ENCODE measurements at places on chromosomes 12 and 14. TPM values are rescaled to one million over a fixed set of nuclear protein-coding genes. Genes with fewer than 3 reads are reported as not detected.

DNA sequence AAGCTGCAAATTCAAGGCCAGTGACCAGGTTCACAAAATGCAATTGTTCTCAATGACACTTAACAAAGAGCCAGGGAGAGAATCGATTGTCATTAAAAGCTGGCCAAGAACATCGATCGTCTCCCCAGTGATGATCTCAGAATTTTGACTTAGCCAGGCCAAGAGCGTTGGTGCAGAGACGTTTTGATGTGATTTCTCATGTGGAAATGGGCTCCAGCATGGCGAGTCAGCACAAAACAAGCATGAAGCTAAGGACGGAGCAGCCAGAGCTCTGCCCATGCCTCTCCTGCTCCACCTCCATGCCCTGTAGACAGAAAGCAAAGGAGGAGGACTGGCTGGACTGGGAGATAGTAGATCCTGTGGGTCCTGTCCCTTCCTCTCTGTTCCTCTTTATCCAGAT, 270.8 kb downstream of the FOXN3 start:
- no peak for DNase-seq

DNA sequence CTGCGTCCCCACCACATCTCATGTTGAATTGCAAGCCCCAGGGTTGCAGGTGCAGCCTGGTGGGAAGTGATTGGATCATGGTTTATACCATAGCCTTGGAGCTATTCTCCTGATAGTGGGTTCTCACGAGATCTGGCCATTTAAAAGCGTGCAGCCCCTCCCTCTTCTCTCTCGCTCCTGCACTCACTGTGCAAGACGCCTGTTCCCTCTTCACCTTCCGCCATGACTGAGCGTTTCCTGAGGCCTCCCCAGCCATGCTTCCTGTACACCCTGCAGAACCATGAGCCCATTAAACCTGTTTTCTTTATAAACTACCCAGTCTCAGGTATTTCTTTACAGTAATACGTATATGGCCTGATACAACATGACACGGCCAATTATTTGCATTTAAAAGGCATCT, 146.6 kb downstream of the RIMBP2 start:
- no peak for DNase-seq

DNA sequence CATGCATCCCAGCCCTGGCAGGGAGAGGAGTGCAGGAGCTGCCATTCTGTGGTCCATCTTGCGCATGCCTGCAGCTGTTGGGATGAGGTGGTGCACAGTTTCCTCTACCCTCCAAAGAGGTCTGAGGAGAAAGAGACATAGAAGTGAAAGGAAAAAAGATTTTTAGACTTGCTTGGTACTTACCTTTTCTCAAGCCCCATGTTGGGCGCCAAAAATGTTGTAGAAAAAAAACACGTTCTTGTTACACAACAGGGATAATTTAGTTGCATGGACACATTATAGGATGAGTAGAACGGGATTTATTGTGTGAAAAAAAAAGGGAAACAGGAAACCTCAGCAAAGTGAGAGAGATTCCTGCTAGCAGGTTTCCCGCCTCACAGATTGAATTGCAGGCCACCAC, 244.4 kb upstream of the GARIN2 start:
- DNase-seq, result no peak

- no peak for DNase-seq
Observed at GRCh38 chr12:5512601-5512970, 80.7 kb downstream of the NTF3 start.

GRCh38 chr12:115583591-115583990, 693.9 kb downstream of the MED13L start:
- DNase-seq, result no peak

- no peak for DNase-seq
Observed at GRCh38 chr14:23695664-23695999, 59.5 kb downstream of the DHRS2 start.

DNA sequence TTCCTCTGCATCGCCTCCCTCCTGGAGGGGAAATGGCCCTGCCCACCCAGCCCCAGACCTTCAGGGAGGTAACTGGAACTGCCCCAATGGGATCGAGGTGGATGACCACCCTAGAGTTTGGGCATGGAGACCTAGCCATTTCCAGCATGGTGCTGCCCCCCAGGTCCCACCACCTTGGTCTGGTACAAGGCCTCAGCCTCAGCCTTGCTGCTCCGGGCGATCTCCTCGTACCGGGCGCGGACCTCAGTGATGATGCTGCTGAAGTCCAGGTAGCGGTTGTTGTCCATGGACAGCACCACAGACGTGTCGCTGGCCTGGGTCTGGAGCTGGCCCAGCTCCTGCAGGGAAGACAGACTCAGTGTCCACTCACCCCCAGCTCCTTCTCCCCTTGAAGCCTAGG, 4.4 kb downstream of the KRT78 start:
- no peak for DNase-seq

DNA sequence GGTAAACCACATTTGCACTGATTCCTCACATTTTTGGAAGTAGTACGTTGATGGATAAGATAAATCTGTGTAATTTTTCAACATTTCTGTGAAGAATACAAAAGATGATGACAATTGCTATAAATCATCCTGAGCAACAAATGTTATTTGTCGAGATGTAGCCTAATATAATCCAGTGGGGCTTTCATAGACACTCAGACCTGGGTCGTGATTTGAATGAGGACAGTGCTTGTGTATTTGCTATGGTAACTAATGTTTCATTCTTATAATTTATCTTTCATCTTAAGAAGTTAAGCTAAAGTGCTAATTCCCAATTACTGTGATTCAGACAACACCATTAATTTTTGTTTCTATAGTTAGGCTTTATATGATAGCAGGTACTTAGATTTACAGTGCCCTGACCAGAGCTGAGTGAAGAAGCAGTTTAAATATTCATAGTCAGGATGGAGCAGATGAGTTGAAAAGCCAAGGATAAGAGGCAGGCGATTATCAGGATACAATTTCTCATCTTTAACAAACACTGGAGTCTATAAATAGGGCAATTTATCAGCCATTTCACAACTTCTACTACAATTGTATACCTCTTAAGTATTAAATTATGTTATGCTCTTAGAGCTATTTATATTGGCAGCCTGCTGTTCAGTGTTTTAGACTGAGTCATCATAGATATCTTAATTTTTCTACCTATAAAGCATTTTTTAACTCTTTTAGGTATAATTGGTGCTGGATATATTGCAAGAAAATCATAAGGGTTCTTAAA, 359.9 kb downstream of the TRHDE start:
- DNase-seq, result no peak

DNA sequence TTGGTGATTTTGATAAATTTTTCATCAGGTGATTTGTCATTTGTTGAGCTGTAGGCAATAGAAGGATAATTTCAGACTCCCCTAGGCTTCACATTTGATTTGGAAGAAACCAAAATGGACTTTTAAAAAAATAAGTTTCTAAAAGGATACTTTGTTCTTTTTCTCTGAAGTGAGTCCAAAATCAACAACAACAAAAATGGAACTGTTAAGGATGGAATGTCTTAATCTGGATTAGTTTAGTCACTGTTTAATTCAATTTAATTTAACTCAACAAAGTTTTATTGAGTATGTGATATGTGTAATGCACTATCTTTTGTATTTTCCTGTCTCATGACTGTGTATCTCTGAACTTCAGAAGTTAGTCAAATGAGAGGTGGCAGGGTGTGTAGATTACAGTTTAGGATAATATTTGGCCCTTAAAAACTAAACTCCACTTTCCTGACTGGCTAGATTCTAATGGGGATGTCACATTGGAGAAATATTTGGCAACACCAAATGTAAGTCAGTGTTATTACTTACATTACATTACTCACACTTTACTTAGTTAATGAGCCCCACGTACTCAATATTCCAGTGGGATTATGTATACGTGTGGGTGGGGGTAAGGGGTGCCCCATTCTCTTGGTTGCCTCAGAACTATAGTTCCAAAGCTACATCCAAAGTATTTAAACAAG, 209.7 kb downstream of the BCAT1 start:
- DNase-seq, result no peak

DNA sequence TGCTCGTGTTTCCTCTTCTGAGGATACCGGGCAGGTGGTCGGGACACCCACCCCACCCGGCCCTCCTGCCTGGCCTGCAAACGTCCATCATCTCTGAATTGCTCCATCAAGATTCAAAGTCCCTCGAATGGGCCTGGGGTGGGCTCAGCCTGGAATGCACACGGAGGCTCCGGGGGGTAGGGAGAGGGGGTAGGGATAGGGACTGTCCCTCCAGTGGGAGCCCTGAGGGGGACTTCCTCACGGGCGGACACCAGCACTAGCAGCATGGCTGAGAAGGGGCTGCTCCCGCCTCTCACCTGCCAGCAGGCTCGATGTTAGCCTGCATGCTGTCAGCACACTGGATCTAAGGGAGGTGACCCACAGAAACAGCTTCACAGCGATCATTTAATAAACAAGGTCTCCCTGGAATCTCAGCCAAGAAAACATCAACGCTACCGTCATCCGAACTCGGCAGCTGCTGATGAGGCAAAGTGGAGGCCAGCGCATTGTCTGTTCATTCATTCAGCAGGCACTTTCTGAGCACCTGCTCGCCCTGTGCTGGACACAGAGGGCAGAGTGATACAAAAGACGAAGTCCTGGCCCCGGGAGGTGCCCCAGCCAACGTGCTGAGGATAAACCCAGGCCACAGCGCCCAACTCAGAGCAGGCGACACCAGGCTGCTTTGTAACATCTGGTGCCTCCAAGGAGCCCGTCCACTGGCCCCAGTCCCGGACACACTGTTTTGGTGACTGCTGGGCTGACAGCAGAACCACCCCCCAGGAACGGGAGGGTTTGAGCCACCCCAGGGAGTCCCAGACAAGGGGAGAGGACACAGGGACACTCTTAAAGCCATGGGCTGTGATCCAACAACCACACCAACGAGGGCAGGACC, 6.3 kb downstream of the TMEM179 start:
- DNase-seq, result no peak

- DNase-seq, result no peak
Observed at GRCh38 chr14:104138098-104138717, at the start of gene KIF26A. TSS of gene KIF26A (plus strand) at chr14:104138587. CDS start at chr14:104138723, 136 bp downstream.

DNA sequence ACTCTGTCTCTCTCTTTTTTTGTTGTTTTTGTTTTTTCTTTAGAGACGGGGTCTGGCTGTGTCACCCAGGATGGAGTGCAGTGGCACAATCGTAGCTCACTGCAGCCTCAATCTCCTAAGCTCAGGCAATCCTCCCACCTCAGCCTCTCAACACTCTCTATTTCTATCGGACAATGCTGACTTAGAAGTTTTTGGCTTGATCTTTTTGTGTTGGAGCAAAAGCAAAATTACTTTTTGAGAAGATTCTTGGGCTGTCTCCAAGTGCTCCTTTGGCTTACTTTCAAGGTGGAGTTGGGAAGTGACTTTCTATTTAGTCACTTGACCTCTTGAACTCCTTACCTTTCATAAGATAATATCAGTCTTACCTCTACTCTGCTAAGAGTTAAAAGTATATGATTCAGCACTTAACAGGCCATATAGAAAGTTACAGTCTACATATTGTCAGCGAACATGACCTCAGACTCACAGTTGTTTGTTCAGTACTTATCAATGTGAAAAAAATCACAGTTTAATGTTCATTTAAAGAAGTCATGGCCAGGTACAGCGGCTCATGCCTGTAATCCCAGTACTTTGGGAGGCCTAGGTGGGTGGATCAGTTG, 15.4 kb upstream of the MIA2 start:
- no peak for DNase-seq

DNA sequence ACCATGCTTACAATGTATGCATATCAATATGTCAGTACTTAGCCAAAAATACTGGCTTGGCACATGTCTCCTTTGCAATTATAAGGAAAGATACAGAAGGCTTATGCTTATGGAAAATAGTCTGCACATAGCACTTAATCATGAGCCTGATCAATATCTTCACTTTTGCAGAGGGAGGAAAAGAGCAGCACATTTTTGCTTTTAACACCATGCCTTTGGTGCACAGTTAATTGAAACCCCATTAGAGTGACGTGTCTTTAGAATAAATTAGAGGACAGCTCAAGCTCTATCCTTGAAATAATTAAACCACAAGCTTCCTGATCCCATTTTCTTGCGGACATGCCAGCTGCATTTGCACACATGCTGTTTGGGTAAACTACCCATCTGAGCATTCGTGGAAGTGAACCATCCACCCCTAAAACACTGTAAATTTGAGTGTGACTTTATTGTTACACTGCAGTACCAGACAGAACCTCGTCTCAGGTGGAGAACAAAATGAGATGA, 839.9 kb upstream of the MGAT4C start:
- no peak for DNase-seq

- no peak for DNase-seq
Observed at GRCh38 chr12:103677341-103677740, 90.3 kb downstream of the STAB2 start.

DNA sequence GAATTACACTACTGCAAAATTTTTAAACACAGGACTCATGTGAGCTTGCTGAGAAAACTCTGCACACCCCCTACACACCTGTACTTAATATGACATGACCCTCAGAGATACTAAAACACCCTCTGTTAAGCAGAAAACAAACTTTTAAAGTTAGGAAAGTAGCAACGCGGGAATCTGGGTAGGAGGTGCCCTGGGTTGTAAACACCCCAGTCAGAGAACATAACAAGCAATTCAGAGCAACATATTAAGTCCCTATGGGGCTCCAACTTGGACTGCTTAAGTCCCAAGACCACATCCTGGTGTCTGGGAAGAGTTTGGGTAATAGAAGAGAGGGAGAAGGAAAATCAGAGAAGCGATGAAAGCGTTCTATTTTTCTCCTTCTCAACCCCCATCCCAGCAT, 1.2 kb downstream of the ATF7 start:
- DNase-seq, result peak; percentile 64

GRCh38 chr14:21780429-21781084, 106.9 kb upstream of the OR4E1 start:
- DNase-seq, result no peak

DNA sequence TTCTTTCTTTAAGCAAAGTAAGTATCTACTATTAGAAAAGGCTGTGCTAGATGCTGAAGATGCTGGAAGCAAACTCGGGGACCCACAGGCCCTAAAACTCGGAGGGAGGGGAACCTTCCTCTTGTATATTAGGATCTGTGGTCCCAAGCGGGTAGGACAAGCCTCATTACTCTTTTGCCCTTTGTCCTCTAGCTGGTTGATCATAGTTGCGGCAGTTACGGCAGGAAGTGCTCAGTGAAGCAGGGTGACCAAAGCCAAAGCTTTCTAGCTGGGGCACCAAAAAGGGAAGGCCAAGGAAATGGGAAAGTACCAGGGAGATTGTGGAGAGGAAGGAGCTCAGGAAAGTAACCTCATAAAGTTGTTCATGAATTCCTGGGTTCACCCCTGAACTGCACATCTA, 76.3 kb downstream of the SCFD1 start:
- no peak for DNase-seq

GRCh38 chr12:532908-533565, 73.3 kb downstream of the B4GALNT3 start:
- no peak for DNase-seq

DNA sequence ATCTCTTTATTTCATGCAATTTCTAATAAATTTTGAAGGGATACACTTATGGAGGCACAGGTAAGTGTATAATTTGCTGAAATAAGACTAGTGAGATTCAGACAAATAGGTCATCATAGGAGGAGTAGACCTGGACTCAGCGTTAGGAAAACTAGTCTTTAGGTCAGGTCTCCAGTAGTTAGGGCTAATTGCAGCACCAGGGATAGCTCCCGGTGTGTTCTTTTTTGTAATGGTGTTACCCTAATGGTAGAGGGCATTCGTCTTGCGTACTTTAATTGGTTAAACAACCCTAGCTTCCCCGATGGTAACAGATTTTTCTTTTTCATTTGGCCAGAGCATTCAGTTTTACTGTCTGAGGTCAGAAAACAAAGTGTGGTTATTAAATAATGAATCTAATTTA, 64.9 kb downstream of the ARID2 start:
- no peak for DNase-seq

DBX2 gene
- not detected for total RNA-seq

SLCO1A2 gene
- 0.19 TPM for total RNA-seq

C12orf54 gene
- not detected for total RNA-seq

GLT8D2 gene
- total RNA-seq, result 10.4 TPM

SMIM41 gene
- total RNA-seq, result 2.9 TPM

TRMT5 gene
- 8.7 TPM for total RNA-seq

SDR9C7 gene
- 0.42 TPM for total RNA-seq

TMEM119 gene
- 12.2 TPM for total RNA-seq
